ENCODE measurements at places on chromosomes 1 and 21.

DNA sequence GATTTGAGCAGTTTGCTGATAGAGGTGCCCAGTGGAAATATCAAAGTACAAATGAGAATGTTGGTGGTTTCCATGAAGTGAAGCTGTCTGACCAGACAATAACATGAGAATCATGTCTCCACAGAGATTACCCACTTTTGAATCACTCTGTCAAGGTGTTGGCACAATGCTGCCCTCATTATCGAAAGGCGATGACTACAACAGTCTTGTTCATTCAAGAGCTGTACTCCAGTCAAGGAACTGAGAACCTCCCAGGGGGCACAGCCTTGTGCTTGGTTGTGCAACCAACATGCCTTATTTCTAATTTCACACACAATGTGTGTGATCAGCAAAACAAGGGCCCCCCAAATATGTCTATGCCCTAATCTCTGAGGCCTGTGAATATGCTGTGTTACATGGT is 35.7 kb downstream of the ETS2 start:
- no peak for DNase-seq

DNA sequence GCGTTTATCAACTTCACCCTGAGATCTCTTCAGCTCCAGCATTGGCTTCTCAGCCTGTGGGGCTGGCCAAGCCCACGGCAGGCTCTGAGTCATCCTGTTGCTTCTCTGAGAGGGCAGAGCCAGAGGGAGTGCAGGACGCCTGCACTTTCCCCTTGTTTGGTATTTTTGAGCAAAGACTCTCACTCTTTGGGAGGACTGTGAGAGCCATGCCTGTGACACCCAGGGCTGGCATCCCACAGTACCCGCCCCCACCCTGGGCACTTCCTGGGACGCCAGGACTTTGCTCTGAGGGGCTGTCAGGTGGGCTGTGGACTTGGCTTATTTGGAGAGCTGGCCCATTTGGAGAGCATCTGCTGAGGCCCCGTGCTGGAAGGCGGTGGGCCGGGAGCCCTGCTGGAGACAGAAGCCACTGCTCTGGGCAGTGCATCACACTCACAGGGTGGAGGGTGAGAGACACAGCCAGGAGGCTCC is 37.4 kb downstream of the VANGL1 start:
- DNase-seq = no peak

DNA sequence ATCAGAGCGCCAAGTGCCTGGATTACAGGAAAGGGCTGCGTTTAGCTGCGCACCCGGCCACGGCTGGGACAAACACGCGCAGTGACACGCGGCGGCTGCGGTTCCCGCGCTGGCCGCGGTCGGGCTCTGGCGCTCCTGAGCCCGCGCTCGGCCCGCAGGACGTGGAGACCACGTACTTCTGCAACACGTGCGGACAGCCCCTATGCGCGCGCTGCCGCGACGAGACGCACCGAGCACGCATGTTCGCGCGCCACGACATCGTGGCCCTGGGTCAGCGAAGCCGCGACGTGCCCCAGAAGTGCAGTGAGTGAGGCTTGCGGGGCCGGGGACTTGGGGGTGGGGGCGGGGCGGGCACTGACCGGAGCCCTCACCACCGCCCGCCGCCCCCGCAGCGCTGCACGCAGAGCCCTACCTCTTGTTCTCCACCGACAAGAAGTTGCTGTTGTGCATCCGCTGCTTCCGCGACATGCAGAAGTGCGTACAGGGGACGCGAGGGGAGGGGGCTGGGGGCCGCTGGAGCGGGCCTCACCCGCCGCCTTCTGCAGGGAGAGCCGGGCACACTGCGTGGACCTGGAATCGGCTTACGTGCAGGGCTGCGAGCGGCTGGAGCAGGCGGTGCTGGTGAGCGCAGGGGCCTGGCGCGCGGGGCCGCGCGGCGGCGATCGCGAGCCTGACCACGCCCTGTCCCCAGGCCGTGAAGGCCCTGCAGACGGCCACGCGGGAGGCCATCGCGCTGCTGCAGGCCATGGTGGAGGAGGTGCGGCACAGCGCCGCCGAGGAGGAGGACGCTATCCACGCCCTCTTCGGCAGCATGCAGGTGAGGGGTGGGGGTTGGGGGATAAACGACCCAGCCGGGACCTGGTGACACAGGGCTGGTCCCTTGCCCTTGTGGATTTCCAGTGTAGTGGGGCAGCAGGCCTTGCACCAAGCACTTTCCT is 3.1 kb downstream of the RNF207 start:
- DNase-seq = no peak

DNA sequence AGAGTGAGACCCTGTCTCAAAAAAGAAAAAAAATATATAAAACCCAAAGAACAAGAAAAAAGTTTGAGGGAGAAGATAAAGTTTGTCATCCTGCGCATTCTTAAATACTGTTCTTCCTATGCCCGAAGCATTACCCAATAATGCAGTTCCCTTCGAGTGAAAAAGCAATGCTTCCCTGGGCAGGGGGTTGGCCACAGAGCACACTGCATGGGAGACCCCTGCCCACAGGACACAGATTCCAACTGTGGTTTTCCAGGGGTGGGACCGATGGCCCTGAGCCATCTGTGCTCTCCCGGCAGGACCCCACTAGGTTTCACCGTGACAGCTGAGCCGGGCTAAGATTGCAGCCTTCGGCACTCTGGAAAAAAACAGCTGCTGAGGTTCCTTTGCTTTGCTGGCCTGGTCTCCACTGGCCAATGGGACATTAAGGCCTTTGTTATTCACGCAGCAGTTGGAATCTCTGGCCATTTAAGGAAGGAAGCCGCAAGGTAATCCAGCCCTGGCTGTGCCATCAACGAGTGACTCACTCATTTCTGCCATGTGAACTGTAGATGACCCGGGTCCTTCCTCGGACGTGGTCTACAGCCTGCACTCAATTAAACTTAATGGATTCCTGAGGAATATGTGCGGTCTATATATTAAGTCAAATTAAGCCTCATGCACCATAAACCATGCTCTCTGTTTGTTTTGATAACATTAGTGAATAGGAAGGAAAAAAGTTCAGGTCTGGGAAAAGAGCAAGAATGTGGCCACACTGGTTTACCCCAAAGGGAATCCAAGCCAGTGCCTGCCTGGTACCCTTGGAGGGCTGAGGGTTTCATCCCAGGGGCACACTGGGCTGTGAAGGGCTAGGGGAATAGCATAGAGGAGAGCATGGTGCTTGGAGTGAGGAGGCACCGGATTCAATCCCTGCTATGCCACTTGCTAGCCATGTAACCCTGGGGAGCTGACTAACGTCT is 163.2 kb downstream of the ZBTB18 start:
- DNase-seq = no peak

DNA sequence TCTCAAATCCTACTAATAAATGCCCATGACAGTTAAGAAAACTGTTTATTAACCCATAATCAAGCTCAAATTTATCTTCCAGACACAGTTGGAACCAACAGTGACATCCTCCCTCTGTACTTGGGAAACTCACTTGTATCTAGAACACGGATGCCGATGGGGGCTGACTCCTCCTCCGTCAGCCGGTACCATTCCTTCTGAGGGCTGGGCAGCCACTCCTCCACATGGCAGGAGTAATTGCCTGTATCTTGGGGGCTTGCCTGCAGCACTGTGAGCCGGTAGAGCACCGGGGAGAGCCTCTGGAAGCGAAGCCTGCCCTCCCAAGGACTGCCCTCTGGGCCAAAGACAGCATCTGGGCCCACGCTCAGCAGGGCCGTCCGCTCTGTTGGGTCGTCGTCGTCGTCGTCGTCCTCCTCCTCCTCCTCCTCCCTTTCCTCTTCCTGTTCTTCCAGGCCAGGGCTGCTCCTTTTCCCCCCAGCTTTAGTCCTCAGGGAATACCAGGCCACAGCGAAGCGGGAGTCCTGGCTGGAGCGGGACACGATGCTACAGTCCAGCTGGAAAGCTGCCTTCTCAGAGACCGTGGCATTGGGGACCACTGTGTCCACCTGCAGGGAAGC is 8.5 kb upstream of the CD58 start:
- DNase-seq = no peak

GRCh38 chr1:22364764-22365163 is 86.9 kb upstream of the ZBTB40 start:
- no peak for DNase-seq

GRCh38 chr1:89767618-89768017 is 53.2 kb upstream of the LRRC8D start:
- no peak for DNase-seq

GRCh38 chr1:114003431-114003830 is 24.2 kb downstream of the OLFML3 start:
- DNase-seq = no peak

DNA sequence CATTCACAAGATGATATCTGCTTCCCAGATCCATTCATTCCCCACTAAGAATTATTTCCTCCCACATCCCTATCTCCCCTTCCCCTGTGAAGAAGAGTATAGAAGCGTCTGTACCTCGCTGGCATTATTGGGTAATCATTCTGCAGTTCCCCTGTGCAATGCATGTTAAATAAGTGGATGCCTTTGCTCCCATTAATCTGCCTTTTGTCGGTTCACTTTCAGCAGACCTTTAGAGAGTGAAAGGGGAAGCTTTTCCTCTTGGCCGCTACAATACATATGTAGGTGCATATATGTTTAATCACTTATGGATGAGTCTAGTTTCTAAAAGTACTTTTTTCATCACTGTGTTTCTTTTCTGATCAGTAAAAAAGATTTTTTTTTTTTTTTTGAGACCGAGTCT is 7.0 kb downstream of the CLCN6 start:
- no peak for DNase-seq

Measured in central memory CD4-positive, alpha-beta T cell (primary cell).